PC-9 (cell line): ENCODE measurements at places on chromosomes 2 and 18. TPM values are rescaled to one million over a fixed set of nuclear protein-coding genes. Genes with fewer than 3 reads are reported as not detected.

DNA sequence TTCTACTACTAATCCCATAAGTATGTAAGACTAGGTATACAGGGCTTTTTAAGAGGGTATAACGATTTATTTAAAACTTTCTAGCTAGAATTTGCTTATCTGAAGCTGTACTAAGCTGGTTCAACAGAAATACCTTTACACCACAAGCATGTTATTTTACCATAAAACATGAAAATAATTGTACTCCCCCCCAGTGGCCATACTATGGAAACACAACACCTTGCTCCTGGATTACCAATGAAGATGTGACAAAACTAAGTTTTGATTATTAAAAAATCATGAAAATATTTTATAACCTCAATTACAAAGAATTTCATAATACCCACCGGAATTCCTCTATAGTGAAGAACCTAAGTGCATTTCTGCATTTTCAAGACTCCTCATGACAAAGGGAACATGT, 27.3 kb downstream of the LPIN2 start:
- no peaks in the 10 kb centered on the region for H3K27me3 ChIP-seq
- peak overlapping the region; percentile 12; the same call in 1 of the 2 replicates for H3K27ac ChIP-seq
- DNase-seq, result no peak
- H3K4me3 ChIP-seq, result no peak overlapping the region

DNA sequence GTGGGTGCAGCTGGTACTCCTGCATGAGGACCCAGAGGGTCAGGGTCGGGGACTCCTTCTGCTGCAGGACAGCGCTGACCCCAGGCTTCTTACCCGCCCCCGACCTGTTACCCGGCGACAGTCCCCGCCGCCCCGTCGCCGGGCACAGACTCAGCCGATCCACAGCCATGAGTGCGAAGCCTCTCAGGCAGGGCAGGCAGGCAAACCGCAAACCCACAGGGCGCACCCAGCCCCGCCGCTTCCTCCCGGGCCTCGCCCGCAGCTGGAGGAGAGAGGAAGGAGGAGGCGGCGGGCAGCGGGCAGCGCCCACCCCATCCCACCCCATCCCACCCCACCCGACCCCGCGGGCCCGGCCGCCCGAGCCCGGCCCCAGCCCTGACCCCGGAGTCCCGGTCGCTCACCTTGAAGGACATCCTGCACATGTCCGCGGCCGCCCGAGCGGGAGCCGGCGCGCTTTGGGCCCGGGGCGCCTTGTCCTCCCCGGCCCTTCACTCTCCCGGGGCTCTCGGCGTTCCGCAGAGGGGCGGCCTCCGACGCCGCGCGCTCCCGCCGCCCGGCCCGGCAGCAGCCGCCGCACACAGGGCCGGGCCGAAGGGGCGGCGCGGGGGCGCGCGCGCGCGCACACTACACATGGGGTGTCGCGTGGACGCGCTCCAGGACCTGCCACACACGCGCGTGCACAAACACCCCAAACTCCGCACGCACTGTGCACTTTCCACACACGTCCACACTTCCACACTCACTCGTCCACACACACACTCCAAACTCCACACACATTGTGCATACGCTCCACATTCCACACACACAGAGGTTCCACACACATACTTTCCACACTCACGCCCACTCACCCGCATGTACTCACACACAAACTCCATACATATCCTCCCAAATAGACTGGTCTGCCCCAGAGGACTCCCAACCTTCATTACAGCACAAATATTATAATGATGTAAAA, at the start of gene ANKRD29:
Gene ANKRD29 (minus strand): TSS at position 603 of the 955 bp plus-strand sequence. CDS start 181 bp downstream, at position 422.
- H3K4me1 ChIP-seq, result peaks cover 13% of the 10 kb centered on the region
- H3K27ac ChIP-seq, result no peak within 1 kb of the TSS
- H3K4me3 ChIP-seq, result peak within 1 kb of the TSS; percentile 60
- no peaks in the 10 kb centered on the region for H3K27me3 ChIP-seq
- peak; percentile 40 for DNase-seq
- no peaks in the 10 kb centered on the region for H3K36me3 ChIP-seq

DNA sequence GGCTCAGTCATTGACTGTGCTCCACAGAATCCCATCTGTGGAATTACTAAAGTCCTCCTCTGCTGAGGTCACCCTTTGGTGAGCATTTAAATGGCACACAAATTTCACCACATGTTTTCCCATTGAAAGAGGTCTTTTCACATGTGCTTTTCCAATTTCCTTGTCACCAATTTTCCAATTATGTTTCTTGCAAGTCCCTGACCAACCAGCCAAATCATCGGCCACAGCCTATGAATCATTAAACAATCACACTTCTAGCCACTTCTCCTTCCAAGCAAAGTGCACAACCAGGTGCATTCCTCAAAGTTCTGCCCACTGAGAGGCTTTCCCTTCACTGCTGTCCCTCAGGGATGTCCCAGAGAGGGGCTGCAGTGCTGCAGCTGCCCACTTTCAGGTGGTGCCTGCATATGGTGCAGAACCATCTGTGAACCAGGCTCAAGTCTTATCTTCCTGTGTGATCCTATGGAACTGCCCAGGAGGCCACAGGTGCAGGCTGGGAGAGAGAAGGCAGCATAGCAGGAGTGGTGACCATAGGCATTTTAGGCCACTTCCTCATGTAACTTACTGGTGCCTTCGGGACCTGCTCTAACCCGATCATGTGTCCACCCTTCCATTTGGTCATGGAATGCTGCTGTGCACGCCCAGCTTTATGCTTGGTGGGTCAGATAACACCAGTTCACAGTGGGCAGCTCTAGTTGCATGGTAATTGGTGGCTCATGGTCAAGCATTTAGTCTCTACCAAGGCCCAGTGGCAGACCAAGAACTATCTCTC, 153.0 kb downstream of the SEPTIN10 start:
- no peaks in the 10 kb centered on the region for H3K27me3 ChIP-seq
- no peak for DNase-seq
- no peaks in the 10 kb centered on the region for H3K4me1 ChIP-seq
- H3K4me3 ChIP-seq, result no peak overlapping the region
- H3K36me3 ChIP-seq, result no peaks in the 10 kb centered on the region

- no peak overlapping the region for H3K4me3 ChIP-seq
- DNase-seq, result no peak
- no peaks in the 10 kb centered on the region for H3K4me1 ChIP-seq
- peaks cover 24% of the 10 kb centered on the region; the same call in 1 of the 2 replicates for H3K27me3 ChIP-seq
- H3K27ac ChIP-seq, result no peak overlapping the region
These were observed 365.9 kb downstream of the LRRTM1 start for GRCh38 chr2:79938648-79939047.

DNA sequence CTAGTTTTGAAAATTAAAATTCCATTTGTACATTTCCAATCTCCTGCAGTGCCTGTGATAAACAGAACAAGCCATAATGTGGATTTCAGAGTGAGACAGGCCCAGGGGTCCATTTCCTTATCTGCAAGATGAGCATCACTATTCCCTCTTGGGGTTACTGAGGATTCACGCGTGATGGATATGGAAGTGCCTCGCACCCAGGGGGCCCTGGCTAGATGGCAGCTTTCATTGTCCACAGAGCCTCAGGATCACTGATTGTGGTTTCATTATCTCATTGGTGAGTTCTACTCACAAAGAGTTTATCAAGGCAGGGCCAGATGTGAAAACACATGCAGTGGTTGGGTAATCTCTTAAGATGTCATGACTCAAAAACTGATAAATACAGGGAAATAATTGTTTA, 11.6 kb downstream of the CNGA3 start:
- H3K36me3 ChIP-seq, result no peaks in the 10 kb centered on the region
- peaks cover 37% of the 10 kb centered on the region for H3K4me1 ChIP-seq
- no peak overlapping the region for H3K4me3 ChIP-seq
- no peak for DNase-seq
- no peak overlapping the region for H3K27ac ChIP-seq

- no peak overlapping the region for H3K27ac ChIP-seq
- H3K27me3 ChIP-seq, result no peaks in the 10 kb centered on the region
- no peaks in the 10 kb centered on the region for H3K4me1 ChIP-seq
- no peaks in the 10 kb centered on the region for H3K36me3 ChIP-seq
- H3K4me3 ChIP-seq, result no peak overlapping the region
These were observed 158.0 kb downstream of the CYP26B1 start for GRCh38 chr2:71989671-71990070.

- H3K4me1 ChIP-seq, result no peaks in the 10 kb centered on the region
- no peak overlapping the region for H3K4me3 ChIP-seq
- no peaks in the 10 kb centered on the region for H3K27me3 ChIP-seq
- H3K27ac ChIP-seq, result no peak overlapping the region
These were observed 329.9 kb downstream of the HRH4 start for GRCh38 chr18:24790347-24790746.

Gene SERPINB12
- not detected in 2 replicates for total RNA-seq

- peaks cover 25% of the 10 kb centered on the region for H3K4me1 ChIP-seq
- peak overlapping the region; percentile 94 for H3K4me3 ChIP-seq
- no peaks in the 10 kb centered on the region for H3K36me3 ChIP-seq
- DNase-seq, result peak; percentile 39
- H3K27ac ChIP-seq, result no peak overlapping the region
These were observed 891 bp upstream of the KHK start for GRCh38 chr2:27085673-27086089.

DNA sequence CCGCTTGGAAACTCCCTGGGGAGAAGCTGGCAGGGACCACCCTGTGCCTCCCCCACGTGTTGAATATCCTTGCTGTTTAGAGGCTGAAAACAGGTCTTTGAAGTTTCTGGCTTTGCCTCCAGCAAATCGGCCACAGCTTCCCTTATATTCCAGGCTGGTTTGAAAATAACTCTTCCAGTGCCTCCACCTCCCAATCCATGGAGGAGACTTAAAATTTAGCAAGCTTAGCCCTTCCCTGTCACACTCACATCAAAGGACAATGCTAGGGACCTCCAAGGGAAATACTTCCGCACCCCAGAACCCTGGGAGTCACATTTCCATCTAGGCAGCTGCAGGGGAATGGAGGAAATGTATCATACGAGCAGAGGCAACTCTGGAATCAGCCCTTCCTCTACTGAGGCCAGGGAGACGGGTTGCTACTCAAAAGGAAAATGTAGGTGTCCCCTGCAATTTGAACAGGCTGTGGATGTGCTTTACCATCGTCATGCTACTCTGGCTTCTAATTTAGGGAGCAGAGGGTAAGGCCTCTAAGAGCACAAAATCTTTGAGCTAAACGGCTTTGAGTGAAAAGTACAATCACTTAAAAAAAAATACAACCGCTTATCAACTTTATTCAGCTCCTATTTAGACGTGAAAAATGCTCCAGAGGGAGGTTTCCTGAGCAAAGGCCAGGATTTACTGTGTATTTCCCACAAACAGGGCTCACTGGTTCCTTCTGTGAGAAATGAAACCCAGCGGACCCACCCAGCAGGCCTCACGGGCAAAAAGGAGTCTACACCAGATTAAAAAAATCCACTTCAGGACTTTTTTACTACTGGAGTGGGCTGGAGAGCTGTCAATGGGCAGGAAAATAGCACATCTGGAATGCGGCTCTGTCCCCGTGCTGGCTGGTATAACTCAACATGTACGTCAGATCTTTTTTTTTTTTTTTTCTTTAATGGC, 49.4 kb upstream of the PKDCC start:
- no peak for DNase-seq
- no peak overlapping the region for H3K4me3 ChIP-seq
- H3K36me3 ChIP-seq, result no peaks in the 10 kb centered on the region
- no peak overlapping the region for H3K27ac ChIP-seq
- no peaks in the 10 kb centered on the region for H3K27me3 ChIP-seq
- H3K4me1 ChIP-seq, result no peaks in the 10 kb centered on the region

DNA sequence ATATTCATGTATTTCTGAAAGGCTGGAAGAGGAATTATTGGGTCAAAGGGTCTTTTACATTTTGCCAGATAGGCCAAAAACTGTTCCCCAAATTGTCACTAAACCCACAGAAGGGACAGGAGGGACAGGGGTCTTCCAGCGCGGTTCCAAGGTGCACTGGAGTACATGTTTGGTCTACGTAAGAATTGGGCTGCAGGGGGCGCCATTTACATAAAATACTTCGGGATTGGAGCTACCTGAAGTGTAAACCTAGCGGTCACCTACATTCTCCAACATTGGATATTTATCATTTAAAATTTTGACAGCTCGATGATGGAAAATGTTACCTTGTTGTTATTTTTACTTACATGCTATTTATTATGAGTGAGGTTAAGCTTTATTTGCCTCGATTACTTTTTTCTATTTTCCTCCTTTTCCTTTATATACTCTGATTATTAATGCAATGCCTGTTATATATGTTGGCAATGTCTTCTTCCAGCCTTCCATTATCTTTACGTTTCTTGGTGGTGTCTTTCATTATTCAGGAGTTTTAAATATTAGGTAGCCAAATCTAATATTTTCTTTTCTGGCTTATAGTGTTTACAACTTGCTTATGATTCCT, 43.0 kb upstream of the RAB6C start:
- H3K27me3 ChIP-seq, result peaks cover 40% of the 10 kb centered on the region
- H3K36me3 ChIP-seq, result no peaks in the 10 kb centered on the region
- H3K4me3 ChIP-seq, result no peak overlapping the region
- no peaks in the 10 kb centered on the region for H3K4me1 ChIP-seq
- no peak for DNase-seq
- H3K27ac ChIP-seq, result no peak overlapping the region

Gene GKN1
- not detected in 2 replicates for total RNA-seq

- no peak for DNase-seq
- no peaks in the 10 kb centered on the region for H3K36me3 ChIP-seq
- peaks cover 14% of the 10 kb centered on the region for H3K4me1 ChIP-seq
- no peaks in the 10 kb centered on the region for H3K27me3 ChIP-seq
- no peak overlapping the region for H3K27ac ChIP-seq
- no peak overlapping the region for H3K4me3 ChIP-seq
These were observed 48.7 kb downstream of the IL1RL2 start for GRCh38 chr2:102235491-102235890.

GRCh38 chr2:237479747-237480146, 7.3 kb upstream of the MLPH start:
- no peak for DNase-seq
- H3K4me3 ChIP-seq, result no peak overlapping the region
- H3K27me3 ChIP-seq, result no peaks in the 10 kb centered on the region
- no peaks in the 10 kb centered on the region for H3K36me3 ChIP-seq
- H3K4me1 ChIP-seq, result peaks cover 43% of the 10 kb centered on the region

DNA sequence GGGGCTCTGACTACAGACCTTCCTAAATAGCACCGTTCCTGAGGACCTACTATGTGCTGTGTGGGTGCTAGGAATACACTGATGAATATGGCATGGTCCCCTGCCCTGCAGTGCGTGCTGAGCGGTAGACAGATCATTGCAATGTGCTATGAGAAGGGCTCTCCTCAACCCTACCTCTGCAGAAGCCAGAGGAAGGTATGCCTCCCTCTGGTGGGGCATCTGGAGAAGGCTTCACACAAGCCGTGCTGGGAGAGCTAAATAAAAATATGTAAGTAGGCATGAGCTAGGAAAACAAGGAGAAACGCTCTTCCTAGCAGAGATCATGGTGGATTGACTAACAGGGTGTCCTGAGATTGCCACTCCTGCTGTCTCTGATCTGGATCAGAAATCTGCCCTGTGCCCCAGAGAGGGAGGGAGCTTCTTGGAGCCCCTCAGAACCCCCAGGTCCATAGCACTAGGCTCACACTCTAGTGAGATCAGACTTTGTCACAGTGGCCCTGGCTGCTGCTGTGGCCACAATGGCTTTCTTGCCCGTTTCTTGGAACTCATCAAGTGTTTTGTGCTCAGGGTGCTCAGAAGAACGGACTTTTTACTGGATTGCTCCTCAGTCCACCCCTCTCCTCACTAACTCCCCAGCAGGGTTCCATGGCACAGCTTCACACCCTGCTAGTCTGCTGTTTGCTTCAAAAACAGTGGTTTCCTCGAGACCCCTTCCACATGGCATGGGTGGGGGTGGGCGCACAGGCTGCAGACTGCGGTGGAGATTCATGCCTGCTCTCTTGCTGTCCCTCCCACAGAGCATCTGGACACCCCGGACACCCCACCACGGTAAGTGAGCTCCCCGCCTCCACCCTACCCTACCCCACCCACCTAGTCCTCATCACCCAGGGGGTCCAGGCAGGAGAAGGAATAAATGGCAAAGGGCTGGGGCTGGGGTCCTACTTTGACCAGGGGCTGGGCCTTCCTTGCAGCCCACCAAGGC, 14.2 kb downstream of the SIGLEC15 start:
- peaks cover 30% of the 10 kb centered on the region for H3K4me1 ChIP-seq
- peak; percentile 61 for DNase-seq
- H3K4me3 ChIP-seq, result no peak overlapping the region
- no peaks in the 10 kb centered on the region for H3K36me3 ChIP-seq
- no peaks in the 10 kb centered on the region for H3K27me3 ChIP-seq
